ENCODE measurements at places on chromosomes 2 and 18. TPM values are rescaled to one million over a fixed set of nuclear protein-coding genes. Genes with fewer than 3 reads are reported as not detected.

DNA sequence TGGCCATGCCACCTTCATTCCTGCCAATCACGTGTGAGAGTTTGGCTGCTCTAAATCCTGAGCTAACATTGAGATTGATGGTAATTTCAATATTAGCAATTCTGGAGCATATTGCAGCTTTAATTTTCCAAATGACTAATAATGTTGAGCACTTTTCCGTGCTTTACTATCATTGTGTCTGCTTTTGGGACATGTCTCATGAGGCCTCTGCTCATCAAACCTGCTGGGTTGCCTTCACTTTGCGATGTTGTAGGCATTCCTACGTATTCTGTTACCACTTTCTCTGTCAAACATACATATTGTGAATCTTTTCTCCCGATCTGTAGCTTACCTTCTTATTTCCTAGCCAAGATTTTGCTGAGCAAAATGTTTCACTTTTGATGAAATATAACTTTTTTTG lies 466.6 kb downstream of the GALR1 start:
- DNase-seq = no peak

- DNase-seq = no peak
Observed at GRCh38 chr2:154813636-154814035, 115.1 kb downstream of the KCNJ3 start.

GRCh38 chr2:16256601-16257321 lies 316.4 kb downstream of the MYCN start:
- no peak for DNase-seq

GRCh38 chr2:174546519-174547506 lies 50.8 kb downstream of the WIPF1 start:
- no peak for DNase-seq

- DNase-seq = no peak
Observed at GRCh38 chr18:29779096-29779495, 1263.4 kb downstream of the DSC3 start.

- DNase-seq = no peak
Observed at GRCh38 chr2:230140667-230141066, 71.9 kb upstream of the SLC16A14 start.

DNA sequence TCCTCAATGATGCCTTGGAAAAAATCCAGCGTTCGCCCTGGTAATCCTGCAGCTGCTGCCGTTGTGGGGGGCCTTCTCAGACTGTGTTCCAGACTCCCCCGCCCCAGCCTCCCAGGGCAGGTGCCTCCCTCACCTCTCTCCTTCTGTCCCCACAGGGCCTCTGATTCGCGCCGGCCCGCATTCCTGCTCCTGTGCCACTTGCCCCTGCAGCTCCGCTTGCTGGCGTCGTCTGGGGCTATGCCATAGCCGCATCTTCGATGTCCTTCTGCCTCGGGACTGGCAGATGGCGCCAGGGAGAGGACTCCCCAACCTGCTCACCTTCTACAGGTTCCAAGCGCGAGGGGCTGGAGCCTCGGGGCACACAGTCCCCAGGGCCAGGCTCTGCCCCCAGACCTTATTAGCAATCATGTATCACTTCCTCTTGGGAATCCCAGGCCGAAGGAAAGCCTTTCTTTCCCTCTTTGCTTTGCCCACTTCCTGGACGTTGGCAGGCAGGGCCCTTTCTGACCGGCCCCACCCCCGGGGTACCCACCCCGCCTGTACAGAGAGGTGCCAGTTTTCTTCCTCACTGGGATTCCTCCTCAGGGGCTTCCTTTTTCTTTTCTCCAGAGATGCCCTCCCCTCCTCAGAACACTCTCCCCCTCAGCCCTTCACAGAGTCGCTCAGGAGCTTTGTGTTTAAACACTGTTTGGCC lies 4.4 kb downstream of the SPATA3 start:
- no peak for DNase-seq

DNA sequence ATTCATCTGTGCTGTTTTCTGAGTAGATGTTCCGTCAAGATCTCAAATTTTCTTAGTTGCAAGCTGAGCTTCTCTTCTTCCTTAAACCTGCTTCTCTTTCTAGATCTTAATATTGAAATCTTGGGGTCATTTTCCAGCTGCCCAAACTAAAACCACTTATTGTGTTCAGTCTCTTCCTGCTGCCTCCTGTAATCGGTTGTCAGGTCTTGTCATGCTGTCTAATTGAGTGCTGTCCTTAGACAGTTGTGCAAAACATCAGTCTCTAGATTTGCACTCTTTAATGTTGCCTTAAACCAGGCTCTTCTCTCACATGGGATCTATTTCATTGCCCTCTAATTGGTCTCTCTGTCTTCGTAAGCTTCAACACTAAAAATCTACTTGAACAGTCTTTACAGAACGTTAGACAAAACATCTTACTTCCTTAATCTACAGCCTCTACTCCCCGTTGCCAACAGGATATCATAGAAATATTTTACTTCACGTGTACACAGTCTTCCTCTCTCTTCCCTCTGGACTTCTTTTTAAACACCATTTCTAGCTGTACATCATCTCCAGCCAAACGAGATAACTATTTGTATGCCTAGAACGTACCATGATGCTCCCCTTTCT lies 34.9 kb downstream of the GPD2 start:
- DNase-seq = no peak

DNA sequence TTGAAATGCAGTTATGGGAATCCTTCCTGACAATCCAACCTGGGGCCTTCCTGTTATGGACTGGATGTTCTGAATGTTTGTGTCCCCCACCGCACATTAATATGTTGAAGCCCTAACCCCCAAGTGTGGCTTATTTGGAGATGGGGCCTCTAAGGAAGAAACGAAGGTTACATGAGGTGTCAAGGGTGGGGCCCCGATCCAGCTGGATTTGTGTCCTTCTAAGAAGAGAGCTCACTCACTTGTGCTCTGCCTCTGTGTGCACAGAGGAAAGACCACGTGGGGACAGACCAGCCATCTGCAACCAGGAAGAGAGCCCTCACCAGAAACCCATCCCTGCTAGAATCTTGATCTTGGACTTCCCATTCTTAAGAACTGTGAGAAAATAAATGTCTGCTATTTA lies 44.4 kb downstream of the MAP3K19 start:
- no peak for DNase-seq

DNA sequence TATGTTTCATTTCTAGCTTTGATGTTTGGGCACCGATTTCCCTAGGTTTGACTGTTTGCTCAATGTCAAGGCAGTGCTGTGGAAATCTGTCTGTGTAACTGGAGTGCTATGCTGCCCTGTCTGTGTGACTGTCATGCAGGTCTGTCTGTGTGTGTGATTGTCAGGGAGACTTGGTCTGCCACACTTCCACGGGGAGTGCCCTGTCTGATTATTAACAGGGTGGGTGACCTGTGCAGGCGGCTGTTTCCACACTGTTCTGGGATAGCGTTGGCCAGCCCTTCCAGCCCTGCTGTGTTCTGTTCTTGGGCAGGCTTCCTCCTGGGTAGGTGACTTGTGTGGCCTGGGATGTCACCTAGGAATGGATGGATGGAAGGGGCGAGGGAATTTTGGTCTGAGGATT lies 85.3 kb downstream of the FHOD3 start:
- DNase-seq = no peak

DNA sequence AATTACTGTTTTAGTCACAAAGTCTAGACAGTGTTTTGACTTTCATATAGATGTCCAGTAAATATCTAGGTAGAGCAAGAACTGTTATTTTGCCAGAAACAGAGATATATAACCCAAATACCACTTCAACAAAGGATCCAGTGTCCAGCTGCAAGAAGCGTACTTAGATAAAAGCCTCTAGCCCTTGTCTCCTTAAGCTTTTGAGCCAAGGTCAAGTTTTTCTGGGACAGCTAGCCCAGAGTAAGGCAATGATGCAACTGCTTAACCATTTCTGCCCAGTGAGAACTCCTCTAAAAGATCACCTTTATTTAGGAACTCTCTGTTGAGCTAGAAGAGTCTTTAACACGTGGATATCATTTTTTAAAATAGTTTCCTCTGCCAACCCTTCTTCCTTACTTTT lies 1424.9 kb upstream of the NXPH2 start:
- DNase-seq = no peak

GRCh38 chr2:220703279-220703678 lies 868.8 kb downstream of the EPHA4 start:
- DNase-seq = no peak

- DNase-seq = no peak
Observed at GRCh38 chr2:15609341-15610042, 17.8 kb downstream of the DDX1 start.

DNA sequence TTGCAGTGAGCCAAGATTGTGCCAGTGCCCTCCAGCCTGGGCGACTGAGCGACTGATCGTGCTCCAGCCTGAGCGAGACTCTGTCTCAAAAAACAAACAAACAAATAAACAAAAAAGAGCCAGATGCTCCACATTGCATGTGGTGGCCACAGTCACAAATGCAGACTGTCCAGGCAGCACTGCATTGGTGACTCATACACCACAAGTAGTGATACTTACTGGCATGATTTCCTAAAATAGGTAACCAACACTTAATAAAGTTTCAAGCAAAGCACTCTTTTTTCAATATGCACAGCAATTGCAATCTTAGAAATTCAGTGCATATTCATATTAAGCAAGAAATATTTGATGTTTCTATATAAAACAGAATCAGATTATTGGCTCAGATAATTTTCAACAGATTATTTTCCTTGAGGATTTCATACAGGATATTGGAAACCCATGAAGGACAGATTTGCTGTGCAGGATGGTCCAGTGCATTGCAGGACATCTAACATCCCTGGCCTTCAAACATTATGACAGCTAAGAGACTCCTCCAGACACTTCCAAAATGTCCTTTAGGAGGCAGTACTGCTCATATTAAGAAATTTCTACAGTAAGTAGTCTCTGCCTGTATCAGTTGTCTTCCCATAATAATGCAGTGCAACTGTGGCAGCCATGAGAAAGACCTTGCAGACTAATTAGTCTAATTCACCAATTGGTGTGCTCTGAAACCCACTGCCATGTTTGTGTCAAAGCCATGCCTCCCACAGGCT lies 10.5 kb upstream of the SLC1A4 start:
- DNase-seq = no peak

DNA sequence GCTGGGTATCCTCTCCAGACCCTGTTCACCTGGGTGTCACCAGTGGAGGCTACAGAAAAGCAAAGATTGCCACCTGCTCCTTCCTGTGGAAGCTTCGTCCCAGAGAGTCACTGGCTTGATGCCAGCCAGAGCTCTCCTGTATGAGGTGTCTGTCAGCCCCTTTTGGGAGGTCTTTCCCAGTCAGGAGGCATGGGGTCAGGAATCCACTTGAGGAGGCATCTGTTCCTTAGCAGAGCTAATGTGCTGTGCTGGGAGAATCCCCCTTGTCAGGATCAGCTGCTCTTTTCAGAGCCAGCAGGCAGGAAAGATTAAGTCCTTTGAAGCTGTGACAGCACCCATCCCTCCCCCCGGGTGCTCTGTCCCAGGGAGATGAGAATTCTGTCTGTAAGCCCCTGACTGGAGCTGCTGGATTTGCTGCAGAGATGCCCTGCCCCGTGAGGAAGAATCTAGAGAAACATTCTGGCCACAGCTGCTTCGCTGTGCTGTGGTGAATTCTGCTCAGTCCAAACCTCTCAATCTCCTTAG lies 121.8 kb downstream of the GPR39 start:
- no peak for DNase-seq

GRCh38 chr2:160406591-160407392 lies 86.8 kb downstream of the RBMS1 start:
- DNase-seq = peak; percentile 65

HOXD4 gene
- total RNA-seq = 12.7 TPM

PID1 gene
- total RNA-seq = 42.3 TPM

GPR17 gene
- not detected for total RNA-seq

MOB4 gene
- total RNA-seq = 26.9 TPM

L3MBTL4 gene
- 23.7 TPM for total RNA-seq

DOK6 gene
- 1.7 TPM for total RNA-seq

NCK2 gene
- total RNA-seq = 30.1 TPM

UBR3 gene
- total RNA-seq = 63.4 TPM

ACSL3 gene
- total RNA-seq = 46.0 TPM

IL36RN gene
- total RNA-seq = not detected

Data from ovary (tissue), 10 donors.